Activated effector memory CD4-positive, alpha-beta T cell treated with Interleukin-2 at 50 U/mL for 16 hours (primary cell): ENCODE measurements at places on chromosomes 7 and 10.

DNA sequence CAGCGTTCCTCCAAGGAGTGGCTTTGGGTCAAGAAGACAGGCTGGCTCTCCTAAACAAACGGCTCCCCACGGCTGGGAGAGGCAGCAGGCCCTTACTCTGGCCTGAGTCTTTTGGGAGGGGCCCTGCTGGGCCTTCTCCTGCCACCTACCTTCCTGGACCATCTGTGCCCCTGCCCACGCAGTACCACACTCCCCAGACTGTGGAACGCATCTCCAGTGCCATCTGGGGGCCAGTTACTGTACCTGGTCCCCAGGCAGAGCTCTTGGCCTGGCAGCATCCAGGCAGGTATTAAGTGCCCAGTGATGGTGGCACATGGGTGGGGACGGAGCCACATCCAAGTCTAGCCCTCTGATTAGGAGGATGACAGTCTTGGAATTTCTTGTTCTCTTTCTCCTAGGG is 14.4 kb downstream of the ALKBH4 start:
- no peak for DNase-seq

DNA sequence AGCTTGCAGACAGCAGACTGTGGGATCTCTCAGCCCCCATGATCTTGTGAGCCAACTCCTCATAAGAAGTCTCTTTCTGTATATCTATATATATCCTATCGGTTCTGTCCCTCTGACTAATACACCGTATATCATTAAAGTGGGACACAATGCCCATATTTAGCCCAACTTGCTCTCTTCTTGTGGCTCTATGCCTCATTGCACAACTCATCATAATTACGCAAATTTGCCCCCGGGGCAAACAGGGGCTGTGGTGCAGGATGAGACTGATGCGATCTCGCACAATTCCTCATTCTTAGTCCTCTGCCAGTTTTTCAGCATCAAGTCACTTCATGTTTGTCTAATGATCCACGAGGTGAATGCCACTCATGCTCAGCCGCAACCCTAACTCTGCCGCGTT is 183.2 kb downstream of the PRPF18 start:
- DNase-seq = no peak

GRCh38 chr7:38229386-38229785 is 44.0 kb downstream of the TARP start:
- DNase-seq = no peak

DNA sequence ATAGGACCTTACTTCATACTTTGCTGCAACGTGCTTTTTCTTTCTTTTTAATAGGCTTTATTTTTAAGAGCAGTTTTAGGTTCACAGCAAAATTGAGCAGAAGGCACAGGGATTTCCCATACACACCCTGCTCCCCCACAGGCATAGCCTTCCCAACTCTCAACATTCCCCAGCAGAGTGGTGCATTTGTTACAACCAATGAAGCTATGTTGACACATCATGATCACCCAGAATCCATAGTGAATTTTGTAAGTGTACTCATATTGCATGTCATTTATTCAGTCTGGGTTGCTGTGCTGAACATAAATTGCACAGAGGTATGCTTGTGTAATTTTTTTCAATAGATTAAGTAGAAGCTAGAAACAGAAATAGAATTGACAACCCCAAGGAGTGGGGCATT is 327.3 kb downstream of the INHBA start:
- DNase-seq = no peak

DNA sequence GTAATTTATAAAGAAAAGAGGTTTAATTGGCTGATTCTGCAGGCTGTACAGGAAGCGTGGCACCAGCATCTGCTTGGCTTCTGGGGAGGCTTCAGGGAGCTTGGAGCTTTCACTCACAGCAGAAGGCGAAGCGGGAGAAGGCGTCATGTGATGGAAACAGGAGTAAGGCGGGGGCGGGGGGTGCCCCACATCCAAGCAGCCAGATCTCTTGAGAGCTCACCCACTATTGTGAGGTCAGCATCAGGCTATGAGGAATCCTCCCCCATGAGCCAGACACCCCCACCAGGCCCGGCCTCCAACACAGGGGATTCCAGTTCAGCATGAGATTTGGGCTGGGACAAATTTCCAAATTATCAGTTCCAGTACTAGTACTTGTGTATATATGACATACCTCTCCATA is 46.2 kb downstream of the WDR37 start:
- DNase-seq = no peak

- DNase-seq = no peak
Measured at GRCh38 chr7:130901209-130901783, 167.3 kb upstream of the KLF14 start.

GRCh38 chr7:45087301-45088145 is 1.2 kb downstream of the NACAD start:
- no peak for DNase-seq

GRCh38 chr10:7397049-7398035 is 13.5 kb downstream of the SFMBT2 start:
- no peak for DNase-seq

DNA sequence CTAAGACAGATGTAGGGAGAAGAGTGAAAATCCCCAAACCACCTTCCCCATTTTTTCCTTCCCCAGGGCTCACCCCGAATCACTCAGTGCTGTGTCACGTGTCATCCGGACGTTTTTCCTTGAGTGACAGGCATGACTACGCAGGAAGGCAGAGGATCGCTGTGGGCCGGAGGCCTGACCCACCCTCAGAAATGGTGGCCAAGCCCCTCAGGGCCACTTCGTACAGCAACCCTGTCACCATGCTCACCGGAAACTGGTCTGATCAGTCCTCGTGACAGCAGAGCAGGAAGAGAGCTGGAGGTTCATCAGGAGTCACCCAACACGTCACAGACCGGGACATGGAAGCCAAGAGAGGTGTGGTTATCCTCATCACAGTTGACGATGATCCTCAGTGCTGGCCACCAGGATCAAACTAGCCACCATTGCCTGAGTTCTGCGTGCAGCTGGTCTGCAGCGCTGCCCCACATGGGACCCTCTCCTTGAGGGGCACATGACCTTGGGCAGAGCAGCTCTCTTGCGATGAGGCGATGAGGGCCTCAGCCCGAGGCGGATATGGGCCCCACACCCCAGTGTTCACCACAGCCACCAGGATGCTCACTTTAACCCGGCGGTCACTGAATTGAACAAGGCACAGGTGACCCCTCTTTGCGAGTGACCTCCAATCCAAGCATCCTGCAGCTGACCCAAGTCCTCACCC is 99.3 kb upstream of the INSIG1 start:
- no peak for DNase-seq

- DNase-seq = no peak
Measured at GRCh38 chr7:80481196-80481884, 30.5 kb downstream of the GNAT3 start.

DNA sequence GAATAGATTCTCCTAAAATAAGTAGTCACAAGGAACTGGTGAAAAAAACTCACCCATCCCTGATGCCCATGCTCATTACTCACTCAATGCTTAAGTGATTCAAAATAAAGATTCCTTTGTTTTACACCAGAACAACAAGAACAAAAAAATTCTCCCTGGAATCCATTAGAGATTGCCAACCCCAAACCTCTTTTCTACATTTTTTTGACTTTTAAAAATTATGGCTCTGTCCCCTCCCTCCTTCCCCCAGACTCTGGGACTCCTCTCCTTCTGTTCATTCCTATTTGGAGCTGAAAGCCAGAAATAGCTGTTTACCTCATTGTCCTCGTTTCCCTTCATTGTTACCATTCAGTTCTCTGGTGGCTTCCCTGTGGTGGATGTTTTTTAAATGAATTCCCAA is 63.2 kb upstream of the FHIP2A start:
- DNase-seq = no peak

- no peak for DNase-seq
Measured at GRCh38 chr10:113297226-113297625, 255.6 kb upstream of the HABP2 start.

DNA sequence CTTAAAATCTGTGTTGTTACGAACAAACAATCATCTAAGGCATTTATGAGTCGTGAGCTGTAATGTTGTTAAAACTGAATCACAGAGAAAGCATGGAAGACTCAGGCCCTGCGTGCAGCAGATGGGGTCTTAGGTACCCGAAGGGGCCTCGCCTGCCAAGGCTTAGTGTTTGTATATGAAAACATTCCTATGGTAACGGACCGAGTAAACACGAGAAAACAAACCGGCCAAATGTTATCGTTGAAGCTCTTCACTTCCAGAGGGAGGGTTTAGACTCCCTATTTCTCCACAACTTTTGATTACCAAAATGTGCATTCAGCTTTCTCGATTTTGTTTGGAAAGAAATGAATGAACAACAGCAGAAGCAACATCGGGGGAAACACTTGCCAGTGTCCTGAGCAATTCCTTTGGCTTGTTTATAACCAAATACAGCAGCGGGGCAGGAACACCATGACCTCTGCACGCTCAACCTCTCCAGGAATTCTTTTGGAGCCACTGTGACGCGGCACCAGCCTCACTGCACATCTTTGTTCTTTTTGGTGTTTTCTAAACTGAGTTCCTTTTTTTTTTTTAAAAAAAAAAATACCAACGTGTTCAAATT is 121.6 kb upstream of the KLF6 start:
- DNase-seq = no peak

DNA sequence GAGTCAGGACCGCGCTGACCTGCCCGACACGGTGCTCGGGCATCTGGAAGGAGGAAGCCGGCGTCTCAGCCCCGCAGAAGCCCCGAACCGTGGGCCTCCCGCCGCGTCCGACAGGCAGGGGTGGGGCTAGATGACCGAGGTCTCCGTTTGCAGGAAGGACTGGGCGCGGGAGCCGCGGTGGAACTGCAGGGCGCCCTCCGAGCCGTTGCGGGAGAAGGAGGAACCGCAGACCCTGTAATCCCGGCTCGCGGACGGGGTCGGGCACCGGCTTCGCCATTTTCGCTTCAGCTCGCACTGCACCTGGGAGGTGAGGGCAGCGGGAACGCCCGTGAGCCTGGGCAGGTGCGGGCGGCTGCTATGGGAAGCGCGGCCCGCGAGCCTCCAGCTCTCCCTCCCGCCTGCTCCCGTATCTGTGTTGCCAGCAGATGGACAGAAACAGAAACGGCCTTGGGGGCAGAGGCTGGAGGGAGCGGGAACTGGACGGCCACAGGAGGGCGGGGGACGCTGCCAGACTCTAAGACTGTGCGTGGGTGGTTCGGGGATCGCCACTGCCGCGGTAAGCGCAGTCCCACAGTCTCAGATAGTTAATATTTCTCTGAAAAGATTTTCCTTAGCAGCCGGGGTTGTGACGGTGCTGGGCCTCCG is 114.1 kb downstream of the VIPR2 start:
- DNase-seq = no peak

GRCh38 chr10:89478085-89478738 is 57.2 kb downstream of the SLC16A12 start:
- DNase-seq = no peak

GRCh38 chr10:86871563-86872183 is 85.7 kb downstream of the MMRN2 start:
- no peak for DNase-seq

- DNase-seq = no peak
Measured at GRCh38 chr7:78968951-78969350, 484.5 kb downstream of the MAGI2 start.

GRCh38 chr7:42152329-42153205 is 84.4 kb downstream of the GLI3 start:
- no peak for DNase-seq

DNA sequence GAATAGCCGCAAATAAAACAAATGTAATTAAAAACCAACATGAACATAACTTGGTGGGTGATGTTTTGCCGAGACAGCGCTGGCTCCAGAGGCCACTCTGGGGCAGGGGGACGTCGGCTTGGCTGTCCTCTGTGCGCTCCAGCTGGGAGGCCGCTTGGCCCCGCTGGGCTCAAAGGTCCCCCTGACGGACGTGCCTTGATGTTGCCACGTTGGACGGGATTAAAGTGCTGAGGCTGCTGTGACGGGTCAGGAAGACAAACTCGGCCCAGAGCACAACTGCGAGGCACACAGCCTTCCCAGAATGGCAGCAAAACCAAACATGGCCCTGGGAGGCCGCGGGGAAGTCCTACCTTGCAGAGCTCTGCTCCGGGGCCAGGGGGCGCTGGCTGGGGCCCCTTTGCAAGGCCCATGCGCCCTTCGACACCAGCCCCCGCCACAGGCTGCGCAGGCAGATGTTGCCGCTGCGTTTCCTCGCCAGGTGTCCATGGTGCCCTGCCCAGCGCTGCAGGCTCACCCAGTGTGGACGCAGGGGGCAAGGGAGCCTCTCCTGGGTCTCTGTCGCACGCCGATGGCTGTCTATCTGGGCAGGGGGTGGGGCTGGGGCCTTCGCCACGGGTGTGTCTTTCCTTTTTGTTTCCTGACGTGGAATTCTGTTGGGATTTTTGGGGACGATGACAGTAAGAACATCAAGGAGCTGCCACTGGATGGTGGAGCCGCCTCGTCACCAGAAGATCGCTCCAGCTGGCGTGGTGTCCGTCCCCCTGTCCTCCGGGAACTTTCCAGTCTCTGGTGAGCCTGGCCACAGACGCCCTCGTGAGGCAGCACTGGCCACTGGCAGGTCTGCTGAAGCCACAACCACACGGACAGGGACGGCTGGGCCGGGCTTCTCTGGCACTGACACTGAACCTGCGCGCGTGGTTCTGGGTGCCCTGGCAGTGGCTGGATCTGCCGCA is 99.6 kb upstream of the DIP2C start:
- no peak for DNase-seq

- DNase-seq = no peak
Measured at GRCh38 chr7:29265208-29265923, 70.8 kb downstream of the CHN2 start.

GRCh38 chr10:62618576-62619412 is 185.7 kb upstream of the ADO start:
- no peak for DNase-seq

DNA sequence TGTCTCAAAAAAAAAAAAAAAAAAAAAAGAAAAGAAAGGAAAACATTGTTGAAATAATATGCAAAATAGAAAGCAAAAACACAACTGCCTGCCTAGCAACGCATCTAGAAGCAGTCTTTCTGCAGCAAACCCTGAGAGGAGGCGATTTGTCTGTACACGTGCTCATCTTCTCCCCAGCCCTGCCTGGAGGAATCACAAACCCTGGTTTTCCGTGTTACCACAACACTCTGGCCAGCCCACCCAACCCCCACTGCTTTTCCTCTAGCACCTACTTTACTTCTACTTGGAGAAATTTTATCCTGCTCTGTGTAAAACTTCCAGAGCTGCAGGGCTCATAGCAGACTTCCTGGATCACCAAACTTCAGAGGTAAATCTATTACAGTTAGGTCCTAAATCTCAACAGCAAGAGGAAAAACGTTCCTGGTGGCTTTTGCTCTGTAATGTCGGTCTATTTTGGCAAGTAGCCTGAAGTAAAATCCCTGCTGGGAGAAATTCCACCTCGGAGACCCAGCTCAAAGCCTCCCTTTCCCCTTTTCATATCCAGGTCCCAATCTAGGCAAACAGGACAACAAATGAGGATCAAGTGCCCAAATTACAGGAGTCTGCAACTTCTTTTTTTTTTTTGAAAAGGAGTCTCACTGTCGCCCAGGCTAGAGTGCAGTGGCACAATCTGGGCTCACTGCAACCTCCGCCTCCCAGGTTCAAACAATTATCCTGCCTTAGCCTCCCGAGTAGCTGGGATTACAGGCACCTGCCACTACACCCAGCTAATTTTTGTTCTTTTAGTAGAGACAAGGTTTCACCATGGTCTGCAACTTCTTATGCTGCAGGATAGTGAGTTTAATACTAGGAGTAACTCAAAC is 91.6 kb downstream of the DNMBP start:
- DNase-seq = no peak

GRCh38 chr10:99676426-99676825 is 17.1 kb downstream of the ENTPD7 start:
- no peak for DNase-seq

GRCh38 chr10:131649617-131650016 is 251.2 kb upstream of the PPP2R2D start:
- no peak for DNase-seq

GRCh38 chr7:36514289-36515243 is 124.9 kb downstream of the ANLN start:
- DNase-seq = no peak
